Retina (tissue), 1 donor: ENCODE measurements at places on chromosomes 16 and 17.

- no peak for DNase-seq
Observed at GRCh38 chr16:54291656-54292487, 5.3 kb upstream of the IRX3 start.

DNA sequence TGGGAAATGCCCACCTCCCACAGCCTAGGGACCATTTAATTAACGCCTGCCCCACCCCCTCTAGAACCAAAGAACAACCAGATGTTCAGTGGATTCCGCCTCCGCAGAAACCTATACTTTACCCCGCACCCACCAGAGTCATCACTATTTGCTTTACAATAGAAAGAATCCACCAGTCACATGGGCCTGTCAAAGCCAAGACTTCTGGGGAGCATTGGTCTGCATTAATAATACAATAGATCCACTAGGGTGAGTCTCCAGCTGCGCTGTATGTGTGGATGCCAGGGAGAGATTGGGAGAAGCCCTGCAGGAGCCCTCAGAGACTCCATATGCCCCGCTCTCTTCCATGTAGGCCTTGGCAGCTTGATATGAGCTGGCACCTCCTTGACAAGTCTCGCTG, 31.3 kb downstream of the CLEC19A start:
- DNase-seq = no peak

DNA sequence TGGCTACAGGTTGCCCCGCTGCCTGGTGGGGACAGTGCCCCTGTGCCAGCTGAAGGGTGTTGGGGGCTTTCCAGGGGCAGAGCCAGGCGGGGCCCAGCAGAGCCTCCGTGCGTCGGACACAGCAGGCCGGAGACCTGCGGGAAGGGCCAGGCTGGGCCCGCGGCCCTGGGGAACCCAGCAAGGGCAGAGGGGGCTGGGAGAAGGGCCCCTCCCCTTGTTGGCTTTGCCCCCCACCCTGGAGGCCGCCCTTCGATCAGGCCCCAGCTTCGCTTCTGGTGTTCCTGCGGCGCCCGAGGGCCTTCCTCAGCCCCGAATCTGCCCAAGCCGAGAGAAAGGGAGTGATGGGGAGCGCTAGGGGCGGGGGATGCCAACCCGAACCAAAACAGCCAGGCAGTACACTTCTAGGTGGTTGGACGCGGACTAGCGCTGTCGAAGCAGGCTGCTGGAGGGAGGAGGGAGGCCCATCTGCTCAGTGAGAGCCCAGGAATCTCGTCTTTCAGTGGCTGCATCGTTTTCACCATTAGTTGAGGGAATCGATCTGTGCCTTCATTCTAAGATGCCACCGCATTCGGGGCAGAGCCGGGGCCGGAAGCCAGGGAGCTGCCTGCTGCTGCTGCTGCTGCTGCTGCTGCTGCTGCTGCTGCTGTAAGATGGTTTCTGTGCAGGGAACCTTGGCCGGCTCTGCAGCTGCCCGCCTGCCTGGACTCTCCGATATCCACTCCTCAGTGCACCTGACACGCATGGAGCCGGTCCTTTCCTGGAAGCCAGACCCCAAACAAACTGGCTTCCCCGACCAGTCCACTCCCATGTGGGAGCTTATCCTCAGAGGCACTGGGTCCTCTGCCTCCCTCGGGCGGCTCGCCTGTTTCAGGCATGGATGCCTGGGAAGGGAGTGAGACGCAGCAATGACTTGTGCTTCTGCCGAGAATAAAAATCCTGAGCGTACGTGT, 1.7 kb downstream of the JPH3 start:
- peak; percentile 69 for DNase-seq

DNA sequence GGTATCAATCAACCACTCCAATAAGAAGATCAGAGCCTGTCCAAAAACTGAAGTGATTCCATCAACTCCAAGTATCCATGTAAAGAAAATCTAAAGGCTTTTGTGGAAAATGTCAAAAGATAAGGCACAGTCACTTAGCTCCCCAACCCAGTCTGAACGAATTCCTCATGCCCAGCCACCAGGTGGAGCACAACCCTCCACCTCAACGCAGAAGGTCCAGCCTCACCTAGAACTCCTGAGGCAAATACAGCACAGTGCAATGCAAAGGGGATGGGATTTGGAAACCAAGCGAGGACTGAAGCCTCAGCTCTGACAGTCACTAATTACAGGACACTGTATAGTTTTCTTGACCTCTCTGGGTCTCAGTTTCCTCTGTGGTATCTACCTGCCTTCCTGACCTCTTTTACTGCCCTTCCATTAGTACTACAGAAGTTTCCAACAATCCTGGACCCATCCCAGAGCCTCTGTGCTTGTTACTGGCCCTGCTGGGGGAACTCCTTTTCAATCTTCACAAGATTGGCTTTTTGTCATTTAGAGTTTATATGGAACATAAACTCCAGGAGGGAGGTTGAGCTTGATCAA, 2.0 kb downstream of the NCBP3 start:
- no peak for DNase-seq

DNA sequence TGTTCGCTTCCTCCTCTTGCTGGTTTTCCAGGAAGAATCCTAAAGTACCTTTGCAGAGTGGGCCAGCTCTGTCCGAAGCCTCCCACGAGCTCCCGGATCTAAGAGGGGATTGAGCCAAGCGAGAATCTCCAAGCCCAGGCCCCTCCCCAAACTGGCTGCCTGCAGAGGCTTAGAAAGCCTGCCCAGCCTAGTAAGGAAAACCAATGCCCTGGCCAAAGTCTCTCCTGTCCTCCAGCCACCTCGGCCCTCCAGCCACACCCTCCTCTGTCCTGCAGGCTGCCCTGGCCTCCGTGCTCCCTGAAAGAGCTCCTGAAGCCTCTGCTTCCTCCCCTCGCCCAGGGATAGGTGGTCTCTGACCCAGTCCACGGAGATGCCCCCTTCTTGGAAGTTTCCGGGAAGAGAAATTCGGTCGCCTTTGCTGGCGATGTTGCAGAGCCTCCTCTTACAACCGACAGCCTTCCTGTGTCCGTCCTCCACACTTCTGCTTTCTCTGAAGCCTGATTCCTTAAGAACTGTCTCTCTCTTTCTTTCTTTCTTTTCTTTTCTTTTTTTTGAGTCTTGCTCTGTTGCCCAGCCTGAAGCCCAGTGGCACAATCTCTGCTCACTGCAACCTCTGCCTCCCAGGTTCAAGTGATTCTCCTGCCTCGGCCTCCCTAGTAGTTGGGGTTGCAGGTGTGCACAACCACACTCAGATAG, 54.9 kb upstream of the TOB1 start:
- peak; percentile 44 for DNase-seq

- DNase-seq = no peak
Observed at GRCh38 chr16:79717333-79718137, 117.0 kb upstream of the MAF start.

DNA sequence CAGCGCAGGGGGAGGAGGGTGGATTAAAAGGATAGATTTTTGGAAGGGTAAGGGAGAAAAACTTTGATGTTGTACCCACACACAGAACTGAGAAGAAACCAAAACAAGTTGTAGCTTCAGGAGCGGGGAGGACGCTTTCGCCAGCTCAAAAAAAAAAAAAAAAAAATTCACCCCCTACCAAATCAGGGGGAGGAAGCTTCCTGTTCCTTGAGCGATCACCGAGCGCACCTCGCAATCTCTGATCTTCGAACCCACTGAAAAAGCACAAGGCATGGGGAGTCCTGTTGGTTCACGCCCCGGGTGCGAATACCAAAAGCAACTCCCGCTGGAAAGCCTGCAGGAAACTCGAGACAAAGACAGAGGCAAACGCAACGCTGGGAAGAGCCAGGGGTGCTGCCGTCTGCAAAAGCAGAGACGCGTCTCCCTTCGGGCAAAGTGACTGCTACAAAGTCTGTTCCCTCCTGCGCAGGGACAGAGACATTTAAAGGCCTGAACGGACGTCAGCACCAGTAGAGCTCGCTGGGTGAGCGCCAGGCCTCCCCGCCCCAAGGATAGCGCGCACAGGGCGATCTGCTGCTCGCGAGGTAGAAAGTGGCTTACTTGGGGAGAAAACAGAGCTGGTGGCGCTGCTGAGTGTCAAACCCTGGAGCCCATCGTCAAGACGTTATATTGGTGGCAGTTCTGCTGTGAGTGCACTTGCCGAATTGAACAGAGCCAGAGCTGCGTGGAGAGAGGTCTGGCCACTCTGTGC, 190.4 kb downstream of the USP22 start:
- peak; percentile 87 for DNase-seq

GRCh38 chr16:30996985-30997724, 12.1 kb downstream of the HSD3B7 start:
- peak; percentile 58 for DNase-seq

DNA sequence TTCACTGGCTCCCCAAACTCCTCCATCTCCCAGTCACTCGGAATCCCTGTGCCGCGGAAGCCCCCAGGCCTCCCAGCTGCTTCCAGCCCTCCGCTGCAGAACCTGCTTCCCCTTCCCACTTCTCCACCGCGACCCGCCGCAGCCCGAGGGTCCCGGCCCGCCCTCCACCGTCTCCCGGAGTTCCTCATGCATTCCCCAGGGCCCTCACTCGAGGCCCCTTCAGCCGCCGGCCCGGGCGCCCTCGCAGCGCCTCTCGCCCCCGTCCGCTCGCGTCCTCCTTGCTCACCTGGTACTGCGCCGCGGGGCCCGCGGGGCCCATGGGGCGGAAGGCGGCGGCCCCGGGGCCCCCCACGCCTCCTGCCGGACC, 329 bp downstream of the SMARCD2 start:
- peak; percentile 77 for DNase-seq

GRCh38 chr17:74749279-74750038, 1.0 kb downstream of the NHERF1 start:
- DNase-seq = peak; percentile 52

GRCh38 chr17:74426551-74427047, 5.3 kb upstream of the GPRC5C start:
- no peak for DNase-seq

DNA sequence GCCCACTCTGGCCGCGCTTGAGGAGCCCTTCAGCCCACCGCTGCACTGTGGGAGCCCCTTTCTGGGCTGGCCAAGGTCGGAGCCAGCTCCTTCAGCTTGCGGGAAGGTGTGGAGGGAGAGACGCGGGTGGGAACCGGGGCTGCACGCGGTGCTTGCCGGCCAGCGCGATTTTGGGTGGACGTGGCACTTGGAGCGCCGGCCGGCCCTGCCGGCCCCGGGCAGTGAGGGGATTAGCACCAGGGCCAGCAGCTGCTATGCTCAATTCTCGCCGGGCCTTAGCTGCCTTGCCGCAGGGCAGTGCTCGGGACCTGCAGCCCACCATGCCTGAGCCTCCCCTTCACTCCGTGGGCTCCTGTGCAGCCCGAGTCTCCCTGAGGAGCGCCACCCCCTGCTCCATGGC, 9.9 kb upstream of the ATP1B2 start:
- DNase-seq = no peak

GRCh38 chr16:87927195-87927562, 9.2 kb downstream of the CA5A start:
- DNase-seq = no peak

DNA sequence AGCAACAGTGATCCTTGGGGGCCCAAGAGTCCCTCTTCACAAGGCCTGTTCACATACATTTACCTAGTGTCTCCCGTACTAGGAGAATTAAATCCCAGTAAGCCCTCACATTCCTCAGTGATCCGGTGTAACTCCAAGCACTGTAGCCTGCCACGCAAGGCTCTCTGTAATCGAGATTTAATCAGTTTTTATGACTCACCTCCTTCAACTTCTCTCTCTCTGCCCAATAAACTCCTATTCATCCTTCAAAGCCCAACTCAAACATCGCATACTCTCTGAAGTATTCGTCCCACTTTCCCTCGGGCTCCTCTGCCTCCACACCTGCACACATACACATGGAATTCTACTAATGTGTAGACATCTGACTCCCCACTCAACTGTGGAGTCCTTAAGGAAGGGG, 141.8 kb downstream of the CMIP start:
- no peak for DNase-seq

GRCh38 chr17:65519462-65519861, 42.0 kb downstream of the AXIN2 start:
- DNase-seq = peak; percentile 56
